ENCODE measurements at places on chromosomes 13 and 19.

DNA sequence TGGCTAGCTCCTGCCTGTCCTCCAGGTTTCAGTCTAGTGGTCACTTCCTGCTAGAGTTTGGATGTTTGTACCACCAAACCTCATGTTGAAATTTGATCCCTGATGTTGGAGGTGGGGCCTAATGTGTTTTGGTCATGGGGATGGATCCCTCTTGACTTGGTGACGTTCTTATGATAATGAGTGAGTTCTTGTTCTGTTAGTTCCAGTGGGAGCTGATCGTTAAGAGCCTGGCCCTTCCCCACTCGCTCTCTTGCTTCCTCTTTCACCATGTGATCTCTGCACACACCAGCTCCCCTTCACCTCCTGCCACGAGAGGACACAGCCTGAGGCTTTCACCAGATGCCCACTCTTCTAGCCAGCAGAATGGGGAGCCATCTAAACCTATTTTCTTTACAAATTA lies 86.8 kb upstream of the SCEL start:
- DNase-seq, result peak; percentile 46

DNA sequence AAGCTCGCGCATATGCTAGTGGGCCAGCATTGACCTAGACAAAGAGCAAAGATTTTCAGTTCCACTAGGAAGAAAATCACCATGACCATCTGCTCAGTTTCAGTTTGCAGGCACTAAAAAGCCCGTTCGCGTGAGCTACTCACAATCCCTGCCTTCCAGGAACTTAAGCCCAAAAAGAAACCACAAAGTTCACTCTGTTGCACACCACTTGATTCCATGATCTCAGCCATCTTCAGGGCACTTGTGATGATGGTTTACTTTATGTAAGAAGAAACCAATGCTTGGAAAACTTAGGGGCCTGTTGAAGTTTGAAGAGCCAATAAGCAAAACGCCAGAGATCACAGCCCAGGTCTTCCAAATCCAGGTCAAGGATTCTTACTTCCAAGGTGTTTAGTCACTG lies 45.0 kb upstream of the SLC15A1 start:
- DNase-seq, result no peak

GRCh38 chr13:46629811-46630413 lies 76.9 kb downstream of the LRCH1 start:
- no peak for DNase-seq

- DNase-seq, result no peak
Measured at GRCh38 chr19:47372603-47373002, 23.5 kb downstream of the DHX34 start.

DNA sequence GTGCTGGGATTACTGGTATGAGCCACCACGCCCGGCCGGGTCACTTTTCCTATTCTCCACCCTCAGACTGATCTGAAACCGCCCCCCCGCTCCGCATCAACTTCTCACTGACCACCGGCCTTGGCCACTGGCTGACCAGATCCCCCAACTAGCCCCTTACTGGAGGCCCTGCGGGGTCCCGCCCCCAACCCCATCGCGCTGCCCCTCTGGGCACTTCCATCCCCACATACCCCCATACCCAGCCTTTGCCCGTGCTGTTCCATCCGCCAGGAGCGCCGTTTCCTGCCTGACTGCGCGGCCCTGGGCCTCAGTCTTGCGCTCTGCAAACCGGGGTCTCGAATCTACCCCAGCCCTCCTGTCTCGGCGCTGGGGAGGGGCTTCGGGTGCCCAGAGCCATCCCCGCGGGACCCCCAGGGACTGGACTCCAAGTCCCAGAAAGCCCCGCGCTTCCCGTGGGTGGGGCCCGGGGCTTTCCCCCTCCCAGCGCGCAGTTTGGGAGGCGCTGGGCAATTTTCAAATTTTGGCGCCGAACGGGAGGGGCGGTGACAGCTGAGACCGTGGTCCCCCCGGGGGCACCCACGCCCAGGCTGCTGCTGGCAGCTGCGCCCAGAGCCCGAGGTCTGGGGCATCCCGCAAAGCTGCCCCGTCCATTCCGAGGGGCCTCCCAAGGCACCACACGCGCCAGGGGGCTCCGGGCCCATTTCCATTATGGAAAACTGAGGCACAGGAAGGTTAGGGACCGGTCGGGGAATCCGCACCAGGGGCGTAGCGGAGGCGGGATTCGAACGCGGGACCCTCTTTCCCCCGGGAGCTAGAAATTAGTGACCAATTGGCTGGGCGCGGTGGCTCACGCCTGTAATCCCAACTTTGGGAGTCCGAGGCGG lies 5.2 kb upstream of the LMNB2 start:
- peak; percentile 53 for DNase-seq

DNA sequence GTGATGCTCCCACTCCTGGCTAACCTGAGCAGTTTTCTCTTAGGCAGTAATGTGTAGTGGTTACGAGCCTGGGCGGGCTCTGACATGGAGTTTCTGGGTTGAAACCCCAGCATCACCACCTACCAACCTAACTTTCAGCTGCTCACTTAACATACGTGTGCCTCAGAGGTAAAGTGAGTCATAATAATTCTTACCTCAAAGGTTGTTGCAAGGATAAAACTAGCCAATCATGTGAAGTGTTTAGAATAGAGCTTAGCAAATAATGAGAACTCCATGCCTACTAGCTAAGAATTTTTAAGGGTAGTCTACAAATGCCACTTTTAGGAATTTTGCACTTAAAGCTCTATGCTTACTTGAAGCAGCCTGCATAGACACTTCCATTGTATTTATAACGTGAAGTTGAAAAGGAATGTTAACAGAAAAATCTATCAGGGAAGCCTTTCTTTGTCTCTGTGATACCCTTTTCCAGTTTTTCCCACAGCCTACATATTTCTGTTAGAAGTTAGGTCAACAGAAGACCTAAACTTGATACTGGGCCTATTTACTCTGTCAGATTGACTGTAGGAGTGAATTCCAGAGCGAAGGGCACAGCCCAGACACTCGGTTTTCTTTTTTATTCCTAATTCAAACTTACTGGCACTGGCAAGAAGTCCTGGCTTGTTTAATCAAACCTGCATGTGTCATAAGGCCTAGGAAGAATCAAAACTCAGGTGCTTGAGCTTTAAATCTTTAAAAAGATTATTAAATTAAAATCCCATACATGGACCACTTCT lies 90.7 kb downstream of the FREM2 start:
- DNase-seq, result no peak

- DNase-seq, result no peak
Measured at GRCh38 chr19:53076984-53077383, 26.2 kb downstream of the ZNF160 start.

- DNase-seq, result no peak
Measured at GRCh38 chr19:40257096-40257517, 28.0 kb downstream of the AKT2 start.

DNA sequence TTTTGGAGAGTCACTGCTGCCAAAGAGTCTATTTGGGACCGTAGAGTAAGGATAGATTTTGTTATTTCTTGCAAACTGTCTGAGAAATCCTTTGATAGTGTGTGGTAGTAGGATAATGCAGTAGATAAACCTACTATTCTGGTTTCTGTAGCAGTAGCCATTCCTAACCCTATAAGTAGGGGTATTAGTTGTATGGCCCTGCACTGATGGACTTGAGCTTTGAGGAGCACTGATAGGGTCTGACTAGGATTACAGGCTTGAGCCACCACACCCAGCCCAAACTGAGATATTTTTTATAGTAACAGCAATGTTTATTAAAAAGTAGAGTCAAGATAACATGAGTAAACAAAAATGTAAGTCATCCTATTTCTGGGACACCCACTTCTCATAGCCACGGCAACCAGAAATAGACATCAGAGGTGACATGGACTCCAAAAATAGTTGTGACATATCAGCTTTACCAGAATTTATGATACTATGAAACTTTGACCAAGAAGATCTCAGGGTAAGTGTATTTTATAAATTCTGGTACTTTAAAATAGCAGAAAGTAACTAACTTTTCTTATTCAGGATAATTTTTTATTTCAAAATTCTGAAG lies 479.1 kb downstream of the SUCLA2 start:
- DNase-seq, result peak; percentile 35

DNA sequence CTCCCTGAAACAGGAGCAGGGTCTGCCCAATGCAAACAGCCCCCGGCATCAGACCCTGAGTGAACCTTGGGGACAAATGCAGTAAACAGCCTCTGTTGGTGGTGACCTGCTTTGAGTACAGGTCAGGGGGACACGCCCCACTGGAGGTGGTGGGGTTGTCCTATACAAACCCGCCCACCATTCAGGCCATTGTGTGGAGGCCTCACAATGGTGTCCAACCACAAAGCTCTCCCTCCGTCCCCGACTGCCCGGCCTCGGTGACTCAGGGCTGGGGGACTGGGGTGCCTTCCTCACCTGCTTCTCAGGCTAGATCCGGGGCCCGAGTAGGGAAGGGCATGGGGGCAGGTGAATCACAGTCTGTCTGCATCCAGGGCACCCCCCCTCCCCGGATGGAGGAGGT lies 1.5 kb downstream of the MUC16 start:
- no peak for DNase-seq

GRCh38 chr13:78649997-78650716 lies 8.8 kb downstream of the OBI1 start:
- no peak for DNase-seq

GRCh38 chr13:104034891-104035290 lies 968.7 kb upstream of the SLC10A2 start:
- no peak for DNase-seq

GRCh38 chr13:21035498-21035897 lies 25.9 kb downstream of the LATS2 start:
- no peak for DNase-seq

GRCh38 chr19:19032420-19033175 lies 719 bp downstream of the SUGP2 start:
- peak; percentile 97 for DNase-seq
